Upper lobe of left lung (tissue), 6 donors: ENCODE measurements at places on chromosomes 6 and 20. TPM values are rescaled to one million over a fixed set of nuclear protein-coding genes. Genes with fewer than 3 reads are reported as not detected.

The MAFB gene
- total RNA-seq = 34.0 TPM

The SLC52A3 gene
- 3.0 TPM for total RNA-seq

The KCNK15 gene
- 2.7 TPM for total RNA-seq

The EDEM2 gene
- 30.0 TPM for total RNA-seq

The SLC24A3 gene
- 8.1 TPM for total RNA-seq

The HSPA1A gene
- total RNA-seq = 112 TPM

The CGA gene
- total RNA-seq = not detected

The ENPP5 gene
- total RNA-seq = 7.2 TPM

The EIF2S2 gene
- 76.1 TPM for total RNA-seq

The ASIP gene
- not detected for total RNA-seq

The SLC22A7 gene
- not detected for total RNA-seq

The TLDC2 gene
- total RNA-seq = 0.61 TPM

The ZBP1 gene
- 5.1 TPM for total RNA-seq

The DNAH8 gene
- total RNA-seq = 0.24 TPM

The SAMD3 gene
- total RNA-seq = 7.3 TPM

The ID4 gene
- total RNA-seq = 43.0 TPM

The BLCAP gene
- 71.7 TPM for total RNA-seq

The HMGA1 gene
- total RNA-seq = 91.5 TPM

The SIRPA gene
- 53.4 TPM for total RNA-seq

The TGM2 gene
- 98.7 TPM for total RNA-seq

The TCEA2 gene
- 38.8 TPM for total RNA-seq

The CAGE1 gene
- not detected for total RNA-seq

The FLOT1 gene
- 137 TPM for total RNA-seq

The TAPBP gene
- total RNA-seq = 131 TPM

The RBBP8NL gene
- total RNA-seq = 6.3 TPM

The FOXC1 gene
- 1.0 TPM for total RNA-seq

The RNF144B gene
- total RNA-seq = 47.8 TPM

The PAK5 gene
- total RNA-seq = 0.17 TPM

The TRIM40 gene
- total RNA-seq = not detected

The TNFRSF21 gene
- total RNA-seq = 11.7 TPM

The MMP24OS gene
- total RNA-seq = 44.3 TPM

The EHMT2 gene
- 57.3 TPM for total RNA-seq

The SRSF12 gene
- 0.23 TPM for total RNA-seq

The REM1 gene
- total RNA-seq = 1.2 TPM

The LAMA2 gene
- total RNA-seq = 54.5 TPM

The PI16 gene
- 4.7 TPM for total RNA-seq

The PCIF1 gene
- total RNA-seq = 48.9 TPM

The GSTA2 gene
- total RNA-seq = not detected

The ZSCAN23 gene
- 3.5 TPM for total RNA-seq

The SOX18 gene
- total RNA-seq = 6.3 TPM

The CD109 gene
- total RNA-seq = 23.1 TPM

The ARID1B gene
- 168 TPM for total RNA-seq

The NKX2-2 gene
- total RNA-seq = not detected

The GATA5 gene
- total RNA-seq = 1.5 TPM

The BPI gene
- not detected for total RNA-seq

The RUNX2 gene
- total RNA-seq = 3.3 TPM

The SCRT2 gene
- total RNA-seq = not detected

The TOX2 gene
- total RNA-seq = 23.4 TPM

The AKAP7 gene
- 4.2 TPM for total RNA-seq

The MMUT gene
- total RNA-seq = 26.6 TPM

The C20orf144 gene
- total RNA-seq = not detected

The ALDH5A1 gene
- 13.2 TPM for total RNA-seq

The RBPJL gene
- 0.13 TPM for total RNA-seq

The PLEKHG1 gene
- 25.1 TPM for total RNA-seq

The CLVS2 gene
- not detected for total RNA-seq

The FOXA2 gene
- 66.1 TPM for total RNA-seq

The PBOV1 gene
- not detected for total RNA-seq

The OR2B6 gene
- total RNA-seq = not detected

The GHRH gene
- not detected for total RNA-seq

The FRMD1 gene
- total RNA-seq = not detected
